ENCODE measurements at places on chromosomes 11 and 22. TPM values are rescaled to one million over a fixed set of nuclear protein-coding genes. Genes with fewer than 3 reads are reported as not detected.

- no peak for DNase-seq
Measured at GRCh38 chr11:124608147-124608546, 3.1 kb upstream of the PANX3 start.

DNA sequence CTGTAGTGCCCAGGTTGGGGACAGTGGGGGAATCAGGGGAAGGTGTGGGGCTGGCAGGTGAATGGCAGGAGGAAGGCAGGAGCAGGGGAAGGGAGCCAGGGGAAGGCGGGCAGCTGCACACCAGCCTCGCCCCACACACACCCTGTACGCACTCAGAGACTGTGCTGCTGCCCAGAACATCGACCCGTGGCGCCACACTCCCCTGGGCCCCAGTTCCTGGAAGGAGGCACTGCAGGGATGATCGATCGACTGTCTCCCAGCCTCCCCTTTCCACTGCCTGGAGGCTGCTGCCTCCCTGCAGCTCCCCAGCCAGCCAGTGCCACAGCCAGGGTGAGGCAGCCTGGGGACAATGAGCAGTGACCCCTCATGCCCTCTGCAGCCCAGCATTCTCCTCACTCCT is 19.2 kb downstream of the PDE2A start:
- no peak for DNase-seq

GRCh38 chr11:87022254-87022653 is 15.5 kb upstream of the TMEM135 start:
- DNase-seq: no peak

HEPN1 gene
- polyA plus RNA-seq: 0.71 TPM

RASGRP2 gene
- polyA plus RNA-seq: 3.2 TPM

GATD1 gene
- 115 TPM for polyA plus RNA-seq

Measured in left renal cortex interstitium (tissue), 4 donors.